Stimulated activated CD4-positive, alpha-beta T cell treated with anti-CD3 and anti-CD28 coated beads, Interleukin-4, amount 100 ng/mL, for 4 hours (primary cell): ENCODE measurements at places on chromosomes 2 and 18.

DNA sequence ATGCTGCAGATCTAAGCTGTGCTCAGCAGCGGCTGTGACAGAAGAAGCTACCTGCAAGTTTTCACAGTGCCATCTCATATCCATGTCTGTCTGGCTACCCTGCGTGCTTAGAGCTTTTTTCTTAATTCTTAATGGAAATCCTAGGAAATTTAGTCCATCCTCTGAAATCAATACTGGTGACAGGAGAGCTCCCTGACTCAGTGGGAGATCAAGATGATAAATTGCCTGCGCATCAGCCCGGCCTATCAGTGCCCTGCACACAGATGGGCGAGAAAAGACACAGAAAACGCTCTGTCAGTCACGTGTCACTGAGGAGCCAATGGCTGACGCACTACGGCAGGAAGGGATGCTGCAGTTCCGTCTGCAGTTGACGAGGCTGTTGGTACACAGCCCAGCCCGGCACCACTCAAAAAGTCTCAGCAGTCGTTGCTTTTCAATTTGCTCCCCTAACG, 819.6 kb upstream of the FSHR start:
- peak; percentile 43 for DNase-seq

DNA sequence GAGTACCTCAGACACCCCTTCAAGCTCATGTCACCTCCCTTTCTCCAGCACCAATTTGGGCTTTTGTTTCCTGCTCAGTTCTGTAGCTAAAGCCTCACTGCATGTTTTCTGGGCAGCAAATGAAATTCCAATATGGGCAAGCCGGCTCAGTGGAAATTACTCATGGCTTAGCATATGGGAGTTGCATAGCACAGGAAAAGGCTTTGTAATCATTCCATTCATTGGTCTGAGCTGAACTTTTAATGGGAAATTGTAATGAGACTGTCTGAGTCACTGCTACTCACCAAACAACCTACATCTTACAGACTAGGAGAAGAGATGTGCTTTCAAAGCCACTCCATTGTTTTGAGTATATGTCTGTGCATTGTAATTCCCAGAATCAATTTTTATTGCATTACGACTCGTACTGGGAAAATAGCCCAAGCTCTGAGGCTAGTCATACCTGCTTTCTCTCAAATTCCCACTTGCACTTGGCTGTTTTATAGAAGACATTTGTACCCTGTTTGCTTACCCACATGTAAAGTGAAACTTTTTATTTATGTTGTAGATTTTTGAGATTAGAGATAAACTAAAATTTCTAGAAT, 139.5 kb upstream of the LRATD1 start:
- no peak for DNase-seq

DNA sequence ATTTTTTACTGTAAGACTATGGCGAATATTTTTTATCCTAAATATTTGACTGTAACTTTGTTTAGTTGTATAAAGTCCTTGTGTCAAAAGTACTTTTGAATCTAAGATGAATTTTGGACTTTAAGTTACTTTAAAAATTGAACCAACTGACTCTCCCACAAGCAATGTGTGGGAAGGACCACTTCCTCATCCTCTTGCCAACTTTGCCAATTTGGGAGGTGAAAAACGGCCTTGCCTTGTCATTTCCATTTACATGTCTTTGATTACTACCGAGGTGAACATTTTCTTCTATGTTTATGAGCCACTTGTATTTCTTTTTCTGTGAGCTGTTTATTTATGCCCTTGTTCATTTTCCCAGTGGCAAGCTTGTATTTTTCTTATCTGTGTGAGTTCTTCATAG, 12.8 kb upstream of the MSGN1 start:
- DNase-seq, result no peak

GRCh38 chr2:45904946-45905631, 253.6 kb downstream of the PRKCE start:
- no peak for DNase-seq

GRCh38 chr18:10085416-10085815, 171.6 kb downstream of the VAPA start:
- no peak for DNase-seq

DNA sequence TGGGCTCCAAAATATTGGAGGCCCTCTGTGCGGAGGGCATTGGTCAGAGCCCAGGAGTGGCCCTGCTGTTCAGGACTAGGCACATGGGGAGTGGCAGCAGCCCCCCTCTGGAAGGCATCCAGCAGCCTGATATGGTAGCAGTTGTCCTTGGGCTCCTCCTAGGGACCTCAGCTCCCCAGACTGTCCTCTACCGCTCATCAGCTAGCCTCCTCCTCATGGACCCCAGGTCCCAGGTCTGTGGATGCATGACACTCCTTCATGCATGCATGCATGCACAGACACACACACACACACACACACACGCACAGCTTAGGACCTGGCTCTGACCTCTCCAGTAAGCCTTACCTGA, 15.4 kb upstream of the ATP6V1B1 start:
- DNase-seq, result no peak

DNA sequence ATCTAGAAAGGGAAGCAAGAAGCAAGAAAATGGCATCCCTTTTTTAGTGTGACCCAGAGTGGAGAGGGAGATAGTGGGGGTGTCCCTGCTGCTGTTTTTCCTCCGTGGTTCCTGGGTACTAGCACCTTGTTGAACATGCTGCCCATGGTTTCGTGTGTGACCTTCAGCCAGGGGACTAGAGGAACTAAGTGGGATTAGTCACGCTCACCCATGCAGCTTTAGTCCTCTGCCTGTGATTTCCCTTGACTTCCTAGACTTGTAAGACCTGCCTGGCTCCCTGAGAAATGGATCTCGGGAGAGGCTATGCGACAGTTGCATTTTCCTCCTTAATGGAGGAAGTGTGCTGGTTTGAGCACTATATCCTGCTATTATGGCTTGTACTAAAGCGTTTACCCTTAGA, 471.4 kb downstream of the DCDC2C start:
- DNase-seq, result no peak

DNA sequence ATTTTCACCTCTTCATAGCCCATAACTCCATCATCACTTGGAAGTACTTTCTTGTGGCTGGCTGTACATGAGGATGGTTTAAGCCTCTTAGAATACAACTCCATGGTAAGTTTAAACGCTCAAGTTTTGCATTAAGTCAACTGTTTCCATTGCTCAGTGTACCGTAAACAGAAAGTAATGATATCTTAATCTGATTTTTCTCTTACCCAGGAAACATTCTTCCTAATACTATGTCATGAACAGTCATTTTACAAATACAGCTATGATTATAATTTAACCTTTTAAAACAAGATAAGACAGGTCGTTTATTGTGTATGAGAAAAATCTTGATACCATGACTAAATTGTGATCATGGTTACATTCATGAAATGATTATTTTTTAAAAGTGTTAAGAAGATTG, 11.6 kb upstream of the DYNC2LI1 start:
- DNase-seq, result no peak

DNA sequence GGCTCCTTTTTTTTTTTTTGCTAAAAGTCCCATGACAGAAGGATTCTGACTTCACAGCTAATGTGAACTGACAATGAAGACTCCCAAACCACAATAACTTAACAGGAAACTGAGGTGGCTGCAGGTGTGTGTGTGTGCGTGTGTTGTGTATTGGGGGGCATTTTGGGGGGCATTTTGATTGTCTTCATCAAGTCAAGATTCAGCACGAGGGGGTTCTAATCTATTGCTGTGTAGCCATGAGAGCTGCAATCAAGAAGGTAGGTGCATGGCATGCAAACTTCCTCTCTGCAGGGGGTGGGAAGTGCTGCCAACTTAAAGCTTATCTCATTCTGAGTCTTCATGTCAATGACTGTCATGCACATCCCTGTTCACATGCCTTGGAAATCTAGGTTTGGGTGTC, 25.2 kb downstream of the SPRED2 start:
- DNase-seq, result no peak

DNA sequence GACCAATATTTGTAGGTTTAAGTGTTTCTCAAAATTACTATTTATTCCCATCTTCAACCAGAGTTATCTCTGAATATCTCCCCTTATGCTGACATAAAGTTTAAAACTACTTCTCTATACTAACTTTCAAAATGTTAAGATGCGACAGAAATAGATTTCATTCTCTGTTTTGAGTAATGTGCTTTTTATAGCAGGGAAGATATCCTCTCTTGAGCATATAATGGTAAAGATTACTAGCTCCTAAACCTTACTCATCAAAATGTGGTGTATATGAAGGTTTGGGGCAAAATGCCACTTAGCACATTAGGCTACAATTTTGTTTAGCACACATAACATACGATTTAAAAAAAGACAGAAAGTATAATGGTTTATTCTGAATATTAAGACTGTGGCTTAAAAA, 54.4 kb downstream of the CWC22 start:
- DNase-seq, result no peak

DNA sequence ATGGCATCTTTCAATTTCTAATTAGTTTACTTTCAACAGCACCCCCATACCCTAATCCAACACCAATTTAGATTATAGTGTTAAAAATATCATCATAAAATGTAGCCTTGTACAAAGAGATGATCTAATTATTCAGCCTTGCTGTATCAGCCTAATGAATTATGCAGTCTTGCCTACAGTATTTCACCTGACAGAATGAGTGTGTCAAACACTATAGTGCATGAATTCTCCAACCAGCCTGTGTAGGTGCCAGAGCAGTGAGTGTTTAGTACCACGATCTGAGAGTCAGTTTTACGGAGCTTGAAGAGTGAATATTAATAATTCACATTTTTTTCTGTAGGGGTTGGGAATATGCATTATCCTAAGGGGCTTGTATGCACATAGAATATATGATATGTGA, 411.6 kb upstream of the SLC14A2 start:
- DNase-seq, result no peak

- DNase-seq, result no peak
Observed at GRCh38 chr2:239596253-239596652, 195.4 kb upstream of the HDAC4 start.

GRCh38 chr2:65411056-65411795, 21.2 kb downstream of the SPRED2 start:
- DNase-seq, result no peak

GRCh38 chr2:231449503-231450054, 14.7 kb downstream of the NCL start:
- no peak for DNase-seq

DNA sequence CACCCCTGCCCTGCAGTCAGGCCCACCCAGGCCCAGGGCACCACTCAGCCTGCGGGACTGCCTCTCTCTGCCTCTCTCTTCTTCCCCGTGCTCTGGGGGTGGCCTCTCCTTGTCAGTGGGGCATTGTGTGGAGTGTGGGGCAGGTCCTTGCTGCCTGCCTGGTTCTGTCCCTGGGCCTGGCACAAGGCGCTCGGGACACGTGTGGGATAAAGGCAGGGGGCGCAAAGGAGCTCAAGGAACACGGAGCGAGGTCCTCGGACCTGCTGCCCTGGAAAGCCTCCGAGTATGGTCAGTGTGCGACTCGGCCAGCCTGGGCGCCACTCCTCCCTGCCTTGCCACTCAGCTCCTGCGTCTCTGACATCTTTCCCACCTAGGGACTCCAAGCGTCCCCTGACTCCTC, 262.2 kb downstream of the HDAC4 start:
- DNase-seq, result no peak

DNA sequence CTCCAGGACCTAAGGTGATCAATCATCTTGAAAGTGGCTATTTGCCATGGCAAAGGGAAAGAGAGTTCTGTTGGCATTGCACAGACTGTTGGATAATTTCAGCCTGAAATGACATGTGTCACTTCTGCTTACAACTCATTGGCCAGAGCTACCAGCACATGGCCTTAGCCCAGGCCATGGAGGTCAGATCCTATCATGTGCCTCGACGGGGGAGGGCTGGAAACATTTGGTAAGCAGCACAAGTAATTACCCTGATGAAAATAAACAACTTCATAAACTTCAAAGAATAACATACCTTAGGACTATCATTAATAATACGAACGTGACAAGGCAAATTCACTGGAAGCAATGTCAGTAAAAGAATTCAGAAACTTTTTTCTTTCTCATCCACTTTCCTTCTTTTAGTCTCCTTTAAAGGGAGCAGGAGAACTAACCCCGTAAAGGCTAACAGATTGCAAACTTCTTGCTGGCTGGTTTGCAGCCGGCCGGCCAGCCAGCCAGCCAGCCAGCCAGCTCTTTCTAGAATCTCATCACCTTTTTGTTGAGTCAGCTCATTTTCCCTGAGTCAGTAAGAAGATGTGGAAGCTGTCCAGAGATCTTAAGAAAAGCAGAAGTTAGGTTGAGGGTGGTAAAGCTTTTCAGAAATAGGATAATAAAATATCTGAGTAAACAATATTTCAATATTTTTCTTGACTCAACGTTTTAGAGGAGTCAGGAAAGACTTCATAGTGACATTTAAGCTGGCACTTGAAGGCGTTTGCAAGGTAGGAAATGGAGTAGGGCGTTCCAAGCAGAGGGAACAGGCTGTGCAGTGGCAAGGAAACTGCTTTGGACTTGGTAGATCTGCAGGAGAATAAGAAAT, 31.9 kb downstream of the CNRIP1 start:
- no peak for DNase-seq

DNA sequence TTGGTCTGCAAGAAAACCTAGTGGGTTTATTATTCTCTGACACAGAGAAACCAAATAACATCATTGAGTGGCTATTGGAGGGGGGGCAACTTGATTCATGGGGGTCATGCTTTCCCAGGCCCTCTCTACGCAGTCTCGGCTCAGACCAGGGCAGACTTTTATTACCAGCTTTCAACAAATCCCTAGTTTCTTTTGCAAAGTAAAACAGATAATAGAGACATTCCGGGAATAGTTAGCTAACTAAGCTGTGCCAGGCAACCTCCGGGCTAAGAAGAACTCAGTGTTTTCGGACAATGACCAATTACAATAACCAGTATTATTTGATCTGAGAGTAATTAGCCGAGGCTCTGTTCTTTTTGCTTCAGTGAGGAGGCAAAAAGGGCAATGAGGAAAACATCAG, 66.3 kb downstream of the CDK15 start:
- no peak for DNase-seq

- DNase-seq, result no peak
Observed at GRCh38 chr18:56647951-56648893, 2.9 kb upstream of the WDR7 start.

DNA sequence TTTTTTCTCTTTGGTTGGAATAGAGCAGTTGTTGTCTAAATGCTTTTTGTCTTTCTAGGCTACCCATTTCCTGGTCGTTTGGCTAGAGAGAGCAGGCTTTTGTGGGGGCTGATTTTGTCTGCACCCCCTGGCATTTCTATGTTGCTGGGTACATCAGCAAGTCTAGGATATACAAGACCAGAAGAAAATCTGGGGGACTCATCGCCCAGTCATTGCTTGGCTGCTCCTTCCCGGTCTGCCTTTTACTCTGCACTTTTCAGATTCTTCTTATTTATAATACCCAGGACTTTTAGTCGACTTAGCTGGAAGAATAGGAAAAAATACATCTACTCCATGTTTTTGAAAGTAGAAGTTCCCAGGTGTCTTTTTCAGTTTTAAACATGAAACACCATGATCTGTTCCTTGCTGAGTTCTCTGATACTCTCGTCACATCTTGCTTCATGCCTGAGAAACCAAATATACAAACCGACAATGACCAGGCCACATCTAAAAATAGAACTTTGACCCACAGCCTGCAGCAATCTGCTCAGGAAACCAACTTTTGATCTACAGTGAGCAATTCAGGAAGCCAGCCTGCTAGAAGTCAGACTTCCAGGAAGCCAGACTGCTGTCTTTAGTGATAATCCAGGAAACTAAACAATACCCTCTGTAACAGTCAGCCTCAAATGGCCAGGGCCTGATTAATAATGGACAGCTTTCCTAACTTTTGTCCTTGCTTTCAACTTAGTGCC, 163.8 kb upstream of the MEX3C start:
- no peak for DNase-seq
